ENCODE measurements at places on chromosomes 6 and 20. TPM values are rescaled to one million over a fixed set of nuclear protein-coding genes. Genes with fewer than 3 reads are reported as not detected.

SLC22A2 gene
- not detected for total RNA-seq

HLA-DOB gene
- total RNA-seq = 0.51 TPM

RNF39 gene
- total RNA-seq = not detected

- DNase-seq = no peak
Measured at GRCh38 chr20:48734104-48734749, 93.6 kb downstream of the PREX1 start.

- no peak for DNase-seq
Measured at GRCh38 chr6:152146385-152146784, 338.9 kb downstream of the ESR1 start.

DNA sequence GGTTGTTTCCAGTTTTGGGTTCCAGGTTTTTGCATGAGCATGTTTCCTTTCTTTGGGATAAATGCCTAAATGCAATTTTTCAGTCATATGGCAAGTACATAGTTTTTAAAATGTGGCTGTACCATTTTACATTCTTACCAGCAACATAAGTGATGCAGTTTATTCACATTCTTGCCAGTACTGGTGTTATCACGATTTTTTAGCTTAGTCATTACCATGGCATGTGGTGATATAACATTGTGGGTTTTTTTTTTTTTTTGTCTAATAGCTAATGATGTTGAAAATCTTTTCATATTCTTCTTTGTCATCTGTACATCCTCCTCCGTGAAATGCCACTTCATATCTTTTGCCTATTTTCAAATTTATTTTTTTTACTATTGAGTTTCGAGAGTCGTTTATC is 2.9 kb upstream of the TDRD6 start:
- no peak for DNase-seq

- DNase-seq = peak; percentile 32
Measured at GRCh38 chr6:31493875-31494694, 3.9 kb upstream of the MICB start.

- DNase-seq = no peak
Measured at GRCh38 chr6:163008626-163009025, 280.9 kb downstream of the PACRG start.

DNA sequence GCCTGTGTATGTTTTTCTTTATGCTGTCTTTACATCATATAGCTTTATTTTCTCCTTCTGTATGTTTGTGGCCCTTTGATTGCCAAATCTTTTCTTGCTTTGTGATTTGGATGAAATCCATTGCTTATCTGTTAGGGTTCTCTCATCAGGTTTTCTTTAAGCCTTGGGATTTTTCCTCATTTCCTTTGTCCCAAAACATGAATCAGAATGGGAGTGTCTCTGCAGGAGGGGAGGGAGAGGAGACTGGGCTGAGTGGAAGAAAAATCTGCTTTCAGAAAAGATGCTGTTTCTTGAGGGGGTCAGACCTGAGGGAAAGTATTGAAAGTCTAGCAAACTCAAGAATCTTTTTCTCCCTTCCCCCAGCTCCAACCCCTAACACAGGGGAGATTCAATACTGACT is 758.0 kb upstream of the MMS22L start:
- no peak for DNase-seq

GRCh38 chr20:57959018-57959417 is 249.2 kb upstream of the PMEPA1 start:
- DNase-seq = no peak
